G401 (cell line): ENCODE measurements at places on chromosomes 16 and 17.

DNA sequence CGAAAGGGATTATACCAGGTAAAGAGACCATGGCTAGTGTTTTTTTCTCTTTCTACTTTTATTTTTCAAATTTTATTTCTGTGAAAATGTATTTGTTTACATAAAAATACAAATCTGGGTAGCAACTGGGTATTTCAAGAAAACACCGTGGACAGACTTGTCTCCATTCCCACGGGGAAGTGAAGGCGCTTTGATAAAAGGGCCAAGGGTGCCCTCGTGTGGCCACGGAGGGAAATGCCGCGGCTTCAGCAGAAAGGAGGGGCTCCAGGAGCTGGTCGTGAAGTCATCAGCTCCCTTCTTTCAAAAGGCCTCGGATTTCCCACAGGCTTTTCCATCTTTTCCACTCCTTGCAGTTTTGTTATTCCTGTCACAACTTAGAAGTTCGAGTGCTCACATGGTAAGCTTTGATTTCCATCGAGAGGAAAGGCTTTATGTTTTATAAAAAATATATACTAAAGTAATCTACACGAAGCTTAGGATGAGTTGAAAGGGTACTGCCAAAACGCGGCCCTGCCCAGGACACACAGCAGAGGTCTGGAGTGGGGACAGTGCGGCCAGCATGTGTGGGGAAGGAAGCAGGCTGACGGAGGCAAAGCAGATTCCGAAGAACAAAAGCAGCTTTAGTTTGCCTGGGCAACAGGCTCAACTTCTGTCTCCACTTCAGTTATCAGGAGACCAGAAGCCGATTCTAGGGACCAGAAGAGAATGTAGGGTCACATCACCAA lies 15.3 kb upstream of the MNT start:
- peak; percentile 93 for DNase-seq

GRCh38 chr16:19717741-19718623 lies at the start of the genes IQCK and KNOP1:
Gene IQCK (plus strand): TSS chr16:19718271. CDS start chr16:19718307, 36 bp downstream.
Gene KNOP1 (minus strand): TSS chr16:19718227. CDS start chr16:19715035, 3,192 bp downstream.
- peak; percentile 88 for DNase-seq

- DNase-seq: no peak
These were observed 19.2 kb downstream of the KIFC3 start for GRCh38 chr16:57783116-57783515.

DNA sequence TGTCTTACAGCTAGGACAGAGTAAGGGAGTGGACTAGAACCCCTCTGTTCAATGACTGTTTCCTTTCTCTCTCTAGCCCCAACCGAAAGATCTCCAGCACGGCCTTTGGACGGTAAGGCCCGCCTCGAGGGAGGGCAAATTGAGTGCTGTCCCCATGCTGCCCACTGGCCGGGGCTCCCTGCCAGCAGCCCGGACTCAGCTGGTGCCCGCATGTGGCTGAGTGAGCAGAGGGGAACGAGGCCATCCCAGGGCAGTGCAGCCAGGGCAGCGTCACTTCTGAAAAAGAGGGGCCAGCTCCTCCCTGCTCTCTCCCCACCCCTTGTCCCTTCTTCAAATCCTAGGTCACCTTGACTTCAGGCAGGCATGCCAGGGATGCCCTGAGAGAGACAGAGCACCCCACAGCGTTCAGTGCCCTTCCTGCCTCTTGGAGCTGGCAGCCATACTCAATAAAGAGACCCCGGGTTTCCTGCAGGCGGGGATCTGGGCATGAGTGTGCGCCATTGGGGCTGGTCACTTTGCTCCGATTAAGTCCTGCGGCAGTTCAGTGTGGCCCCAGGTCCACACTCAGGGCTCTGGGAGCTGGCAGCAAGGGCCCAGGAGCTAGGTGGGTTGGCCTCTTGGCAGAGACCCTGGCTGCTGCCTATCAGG lies 130.9 kb downstream of the RAB11FIP4 start:
- DNase-seq: no peak

DNA sequence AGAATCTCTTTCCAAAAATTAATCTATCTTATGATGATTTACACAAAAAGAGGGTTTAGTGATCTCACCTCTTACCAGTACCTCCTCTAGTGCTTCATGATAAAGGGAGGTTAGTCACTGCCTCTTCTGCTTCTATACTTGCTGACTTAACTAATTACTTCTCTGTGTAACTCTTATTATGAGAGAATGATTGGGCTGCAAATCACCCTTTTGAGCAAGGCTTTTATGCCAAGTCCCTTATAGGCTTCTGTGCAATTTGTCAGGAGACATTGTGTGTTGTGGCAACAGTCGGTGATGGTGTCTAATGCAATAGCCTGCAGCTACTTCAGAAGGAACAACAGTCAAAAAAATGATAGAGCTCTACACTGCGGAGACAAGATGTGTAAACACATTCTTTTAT lies 1568.1 kb upstream of the GOT2 start:
- no peak for DNase-seq
